ENCODE measurements at places on chromosomes 3 and 15. TPM values are rescaled to one million over a fixed set of nuclear protein-coding genes. Genes with fewer than 3 reads are reported as not detected.

The RPUSD3 gene
- 47.5 TPM for total RNA-seq

The MYO5C gene
- total RNA-seq: 10.9 TPM

The LMOD3 gene
- not detected for total RNA-seq

The B3GALNT1 gene
- 10.8 TPM for total RNA-seq

The KCNMB3 gene
- 2.3 TPM for total RNA-seq

The MNS1 gene
- 4.6 TPM for total RNA-seq

The SAMD7 gene
- not detected for total RNA-seq

The TF gene
- 1.4 TPM for total RNA-seq

The SLC28A1 gene
- total RNA-seq: 0.42 TPM

The POPDC2 gene
- total RNA-seq: 2.2 TPM

The TAGLN3 gene
- 3.1 TPM for total RNA-seq

The MCTP2 gene
- total RNA-seq: 12.0 TPM

The UACA gene
- total RNA-seq: 210 TPM

The LDHAL6B gene
- not detected for total RNA-seq

The EXD1 gene
- total RNA-seq: not detected

The CADPS gene
- total RNA-seq: not detected

The CD200R1 gene
- total RNA-seq: 0.22 TPM

The TRIM71 gene
- total RNA-seq: 0.42 TPM

The CCR8 gene
- not detected for total RNA-seq

The IVD gene
- total RNA-seq: 88.6 TPM

The SLC25A26 gene
- total RNA-seq: 21.0 TPM

The PDE8A gene
- total RNA-seq: 49.4 TPM

The ATXN7 gene
- total RNA-seq: 44.2 TPM

The GPR87 gene
- not detected for total RNA-seq

The FBXL2 gene
- 16.8 TPM for total RNA-seq

The ZBBX gene
- not detected for total RNA-seq

The IQCF5 gene
- not detected for total RNA-seq

The GP9 gene
- not detected for total RNA-seq

The LPP gene
- 259 TPM for total RNA-seq

The CAMK2N2 gene
- not detected for total RNA-seq

The AP3B2 gene
- 0.90 TPM for total RNA-seq

The WNT7A gene
- 0.21 TPM for total RNA-seq

The MUC20 gene
- total RNA-seq: 67.5 TPM

The CDHR4 gene
- not detected for total RNA-seq

The ESYT3 gene
- total RNA-seq: 9.4 TPM

The HESX1 gene
- total RNA-seq: 1.1 TPM

The NANOGP8 gene
- total RNA-seq: 2.3 TPM

The MESP2 gene
- not detected for total RNA-seq

The ISL2 gene
- total RNA-seq: not detected

The SLC24A5 gene
- 0.44 TPM for total RNA-seq

The EHD4 gene
- 13.2 TPM for total RNA-seq

The GPR62 gene
- 1.0 TPM for total RNA-seq

The CRYGS gene
- total RNA-seq: 3.0 TPM

The ANKRD34C gene
- not detected for total RNA-seq

The VWA5B2 gene
- not detected for total RNA-seq

All from tibial nerve (tissue), 4 donors.